ENCODE measurements at places on chromosomes 2 and 18.

- no peak for DNase-seq
These were observed 188.7 kb upstream of the SMAD2 start for GRCh38 chr18:48119204-48119603.

DNA sequence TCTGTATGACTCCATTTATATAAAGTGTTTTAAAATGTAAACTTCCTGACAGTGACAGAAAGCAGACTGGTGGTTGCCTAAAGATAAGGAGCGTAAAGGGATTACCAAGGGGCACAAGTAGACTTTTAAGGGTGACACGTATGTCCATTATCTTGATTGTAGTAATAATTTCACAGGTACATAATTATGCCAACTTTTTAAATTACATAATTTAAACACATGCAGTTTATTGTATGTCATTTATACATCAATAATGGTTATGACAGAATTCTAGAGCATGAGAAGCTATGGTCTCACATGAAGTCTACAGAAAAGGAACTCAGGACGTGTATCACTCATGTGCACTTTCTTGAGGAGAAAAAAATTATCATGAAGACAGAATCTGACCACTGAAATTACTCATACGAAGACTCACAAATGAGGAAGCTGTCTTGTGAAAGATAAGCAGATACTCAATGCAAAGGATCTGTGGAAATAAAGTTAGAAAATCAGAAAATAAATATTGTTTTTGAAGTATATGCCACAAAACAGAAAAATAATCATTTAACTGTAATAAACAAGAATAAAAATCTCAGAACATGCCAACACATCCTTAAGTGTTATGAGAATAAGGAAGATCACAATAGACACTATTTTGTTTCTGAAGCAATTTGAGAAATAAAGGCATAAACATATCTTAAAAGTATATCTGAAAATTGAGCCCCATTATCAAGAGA is 84.4 kb downstream of the TMEM131 start:
- DNase-seq, result no peak

DNA sequence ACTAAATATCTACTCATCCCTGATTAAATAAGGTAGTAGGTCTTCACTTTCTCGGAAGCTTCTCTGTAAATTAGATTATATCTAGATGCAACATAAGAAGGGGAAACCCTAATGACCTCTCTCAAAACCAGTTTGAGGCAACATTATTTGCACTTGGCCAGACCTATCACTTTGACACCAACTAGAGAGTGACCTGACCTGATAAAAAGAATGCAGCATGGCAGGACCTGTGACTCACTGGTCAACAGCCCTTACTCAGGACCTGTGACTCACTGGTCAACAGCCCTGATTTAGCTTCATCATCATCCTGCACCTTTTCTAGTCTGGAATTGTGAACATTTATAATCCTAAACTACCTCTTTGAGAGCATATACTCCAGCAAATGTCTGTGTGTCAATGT is 1957.7 kb upstream of the CELF4 start:
- no peak for DNase-seq

- DNase-seq, result no peak
These were observed 291.4 kb upstream of the RND3 start for GRCh38 chr2:150778828-150779227.

DNA sequence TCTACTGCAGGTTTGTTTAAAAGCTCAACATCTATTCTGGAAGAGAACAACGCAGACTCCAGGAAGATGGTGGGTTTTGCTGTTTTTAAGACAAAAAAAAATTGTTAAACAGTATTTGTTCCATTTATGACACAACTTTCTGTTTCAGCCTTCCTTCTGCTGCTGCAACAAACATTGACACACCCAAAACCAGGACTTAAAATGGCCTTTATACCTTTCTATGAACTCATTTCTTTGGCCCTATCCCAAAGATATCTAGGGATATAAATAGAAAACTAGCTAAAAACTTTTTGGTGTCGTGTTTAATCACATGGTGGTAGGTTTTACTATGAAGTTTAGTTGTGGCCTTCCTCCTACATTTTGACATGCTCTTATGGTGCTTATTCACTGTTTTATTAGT is 964 bp upstream of the GALNT3 start:
- DNase-seq, result no peak

GRCh38 chr2:121075006-121075551 is 209.9 kb downstream of the TFCP2L1 start:
- no peak for DNase-seq

Measured in type B pancreatic cell (in vitro differentiated cells).